ENCODE measurements at places on chromosomes 6 and 20. TPM values are rescaled to one million over a fixed set of nuclear protein-coding genes. Genes with fewer than 3 reads are reported as not detected.
A peak's percentile ranks its signal among the peaks of the same experiment; 100 is the strongest.

Gene ADGRG6
- total RNA-seq: 3.6 TPM

- DNase-seq: peak; percentile 77
These were observed at the start of gene RCAN2 for GRCh38 chr6:46491201-46491627. TSS of gene RCAN2 (minus strand) at chr6:46491449.

- DNase-seq: peak; percentile 36
These were observed 56.6 kb upstream of the RREB1 start for GRCh38 chr6:7050872-7051779.

DNA sequence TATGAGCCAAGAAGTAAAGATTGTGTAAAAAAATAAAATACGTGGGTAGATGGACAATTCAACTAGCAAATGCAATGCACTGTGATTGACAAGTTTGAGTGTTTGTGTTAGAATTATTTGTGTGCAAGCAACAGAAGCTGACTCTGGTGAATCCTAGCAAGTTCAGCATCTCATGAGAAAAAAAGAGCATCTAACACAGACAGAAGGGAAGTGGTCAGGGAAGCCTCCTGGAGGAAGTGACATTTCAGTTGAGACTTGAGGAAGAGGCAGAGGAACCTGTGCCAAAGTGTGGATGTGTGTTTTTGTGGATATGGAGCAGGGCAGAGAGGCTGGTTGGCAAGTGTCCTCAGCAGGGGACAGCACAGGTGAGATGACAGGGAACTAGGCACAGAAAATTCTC lies 248.7 kb downstream of the ZNF217 start:
- no peak for DNase-seq

GRCh38 chr20:49914310-49915117 lies 815 bp downstream of the SPATA2 start:
- no peak for DNase-seq

Gene IL17F
- total RNA-seq: not detected

DNA sequence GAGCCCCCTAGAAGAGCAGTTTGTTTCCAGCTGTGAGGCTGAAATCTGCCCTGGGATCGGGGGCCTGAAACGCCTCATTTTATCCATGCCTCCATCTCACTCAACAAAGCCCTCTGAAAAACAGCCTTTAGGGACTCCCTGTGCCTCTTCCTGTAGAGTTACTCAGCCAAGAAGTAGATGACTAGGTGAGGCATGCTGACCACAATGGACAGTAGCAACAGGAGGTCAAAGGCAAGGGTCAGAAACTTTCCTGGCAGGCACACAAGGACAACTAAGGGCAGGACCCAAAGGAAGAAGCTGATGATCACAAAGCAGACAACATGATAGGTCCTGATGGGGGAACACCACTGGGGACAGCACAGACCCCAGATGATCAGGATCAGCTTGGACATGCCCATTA lies 12.8 kb downstream of the MAS1L start:
- DNase-seq: no peak
